ENCODE measurements at places on chromosomes 1 and 21.

- no peak for DNase-seq
Measured at GRCh38 chr1:91795591-91796389, 90.2 kb downstream of the TGFBR3 start.

DNA sequence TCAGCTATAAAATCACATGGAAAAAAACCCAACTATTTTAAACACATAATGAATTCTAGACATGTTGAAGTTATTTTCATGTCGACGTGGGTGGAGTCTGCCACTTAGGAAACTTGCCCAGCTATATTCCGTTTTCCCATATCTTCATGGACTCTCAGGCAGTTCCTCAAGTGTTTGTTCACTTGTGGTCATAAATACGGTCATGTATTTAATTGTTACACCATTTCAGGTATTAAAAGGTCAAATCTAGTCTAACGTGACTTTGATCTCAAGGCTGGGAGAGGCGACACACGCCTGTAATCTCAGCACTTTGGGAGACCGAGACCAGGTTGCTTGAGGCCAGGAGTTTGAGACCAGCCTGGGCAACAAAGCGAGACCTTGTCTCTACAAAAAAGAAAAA lies 346.9 kb downstream of the PBX1 start:
- DNase-seq, result no peak

DNA sequence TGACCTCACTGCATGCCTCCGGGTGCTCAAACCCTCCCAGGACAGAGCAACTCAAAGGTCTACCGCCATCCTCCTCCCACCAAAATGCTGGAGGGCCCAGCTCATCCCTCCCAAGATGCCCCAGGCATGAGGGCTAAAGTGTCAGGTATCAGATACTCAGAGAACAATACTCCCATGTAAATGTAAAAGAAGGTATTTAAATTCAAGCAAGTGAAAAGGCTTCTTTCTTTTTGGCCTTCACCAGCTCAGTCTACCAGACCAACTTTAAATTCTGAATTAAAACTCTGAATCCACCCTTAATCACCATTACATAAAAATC lies 3.0 kb downstream of the PARP1 start:
- no peak for DNase-seq

DNA sequence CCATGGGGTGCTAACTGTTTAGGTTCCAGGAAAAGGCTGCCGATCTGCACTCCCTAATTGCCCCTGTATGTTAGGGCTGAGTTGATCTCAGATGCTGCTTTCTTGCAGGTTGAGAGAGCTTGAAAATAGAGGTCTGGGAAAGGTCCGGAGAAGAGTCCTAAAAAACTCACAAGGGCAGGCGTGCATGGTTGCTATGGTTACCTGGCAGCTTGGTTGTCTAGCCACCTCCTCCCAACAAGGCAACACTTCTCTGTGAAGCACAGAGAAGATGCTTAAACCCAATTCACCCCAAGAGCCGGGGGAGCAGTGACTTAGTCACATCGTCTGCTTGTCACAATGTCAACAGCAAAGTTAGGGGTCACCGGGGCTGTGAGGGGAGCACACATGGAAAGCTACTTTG lies 31.0 kb upstream of the LRRC52 start:
- DNase-seq, result no peak

DNA sequence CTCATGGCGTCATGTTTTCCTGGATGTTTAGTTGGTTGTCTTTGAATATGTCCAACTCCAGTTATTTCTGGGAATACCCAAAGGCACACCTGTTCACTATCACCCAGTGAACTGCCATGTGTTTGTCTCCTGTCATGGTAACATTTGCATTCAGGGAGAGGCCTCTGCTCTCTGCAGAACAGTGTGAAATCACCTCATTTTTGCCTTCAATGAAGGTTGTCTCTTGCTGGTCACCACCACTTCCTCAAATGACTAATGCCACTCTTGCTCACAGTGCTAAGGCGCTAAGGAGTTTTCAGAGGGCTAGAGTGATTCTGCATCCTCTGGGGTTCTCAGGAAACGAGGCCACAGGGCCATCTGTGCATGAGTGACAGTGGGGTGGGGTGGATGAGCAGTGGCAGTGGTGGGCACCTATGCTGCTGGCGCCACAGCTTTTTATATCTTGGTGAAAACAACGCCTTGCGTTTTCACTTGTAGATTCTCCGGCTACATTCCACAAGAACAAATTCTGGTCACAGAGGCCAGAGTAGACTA lies 60.0 kb upstream of the ATP5PO start:
- peak; percentile 28 for DNase-seq

GRCh38 chr1:21673277-21673780 lies 4.2 kb upstream of the RAP1GAP start:
- DNase-seq, result no peak

GRCh38 chr1:171984850-171985485 lies 143.7 kb downstream of the DNM3 start:
- DNase-seq, result no peak

Data from activated naive CD4-positive, alpha-beta T cell treated with anti-CD3 and anti-CD28 coated beads, Interleukin-2, amount 50 U/mL, for 16 hours (primary cell).